ENCODE measurements at places on chromosomes 16 and 17.
A peak's percentile ranks its signal among the peaks of the same experiment; 100 is the strongest.

DNA sequence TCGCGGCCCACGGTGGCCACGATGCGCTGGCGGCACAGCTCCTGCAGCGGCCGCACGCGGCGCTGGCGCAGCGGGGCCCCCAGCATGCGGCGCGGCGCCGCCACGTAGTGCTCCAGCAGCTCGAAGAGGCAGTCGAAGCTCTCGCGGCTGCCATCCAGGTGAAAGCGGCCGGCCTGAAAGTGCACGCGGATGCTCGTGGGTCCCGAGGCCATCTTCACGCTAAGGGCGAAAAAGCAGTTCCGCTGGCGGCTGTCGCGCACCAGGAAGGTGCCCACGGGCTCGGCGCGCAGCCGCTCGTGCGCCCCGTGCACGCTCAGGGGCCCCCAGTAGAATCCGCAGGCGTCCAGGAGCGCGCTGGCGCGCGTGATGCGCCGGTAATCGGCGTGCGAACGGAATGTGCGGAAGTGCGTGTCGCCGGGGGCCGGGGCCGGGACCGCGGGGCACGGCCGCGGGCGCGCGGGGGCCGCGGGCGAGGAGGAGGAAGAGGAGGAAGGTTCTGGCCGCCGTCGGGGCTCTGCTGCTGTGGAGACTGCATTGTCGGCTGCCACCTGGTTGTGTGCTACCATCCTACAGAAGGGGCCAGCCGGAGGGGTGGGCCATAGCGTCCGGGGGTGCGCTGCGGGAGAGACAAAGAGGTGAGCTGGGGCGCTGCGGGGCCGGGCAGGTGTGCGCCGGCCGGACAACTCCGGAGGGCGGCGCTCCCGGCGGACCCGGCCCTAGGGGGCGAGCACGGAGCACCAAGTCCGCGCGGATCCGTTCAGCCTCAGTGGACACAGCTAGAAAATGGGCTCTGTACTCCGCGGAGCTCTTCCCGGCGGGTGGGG is 879 bp downstream of the SOCS1 start:
- DNase-seq = peak; percentile 67

GRCh38 chr17:41455236-41455635 is 11.9 kb downstream of the KRT32 start:
- DNase-seq = no peak

DNA sequence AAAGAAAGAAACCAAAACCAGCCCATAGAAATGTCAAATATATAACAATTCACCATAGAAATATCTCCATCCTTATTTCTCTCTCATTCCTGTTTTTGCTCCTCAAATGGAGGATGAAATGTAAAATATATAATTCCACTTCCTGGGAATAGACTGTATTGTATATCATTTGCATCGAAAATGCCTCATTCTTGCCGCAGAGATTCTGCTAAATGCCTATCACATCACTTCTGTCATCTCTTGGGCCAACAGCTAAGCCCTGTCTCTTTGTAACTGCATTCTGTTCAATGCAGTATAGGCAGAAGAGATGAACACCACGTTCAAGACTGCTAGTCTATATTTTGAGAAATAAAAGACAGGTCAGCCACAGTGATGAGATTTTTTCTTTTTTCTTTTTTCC is 956.3 kb upstream of the SOX9 start:
- no peak for DNase-seq

- DNase-seq = no peak
Observed at GRCh38 chr17:58757162-58757613, 1.5 kb downstream of the PPM1E start.

- no peak for DNase-seq
Observed at GRCh38 chr16:80085606-80086005, 455.2 kb upstream of the DYNLRB2 start.

DNA sequence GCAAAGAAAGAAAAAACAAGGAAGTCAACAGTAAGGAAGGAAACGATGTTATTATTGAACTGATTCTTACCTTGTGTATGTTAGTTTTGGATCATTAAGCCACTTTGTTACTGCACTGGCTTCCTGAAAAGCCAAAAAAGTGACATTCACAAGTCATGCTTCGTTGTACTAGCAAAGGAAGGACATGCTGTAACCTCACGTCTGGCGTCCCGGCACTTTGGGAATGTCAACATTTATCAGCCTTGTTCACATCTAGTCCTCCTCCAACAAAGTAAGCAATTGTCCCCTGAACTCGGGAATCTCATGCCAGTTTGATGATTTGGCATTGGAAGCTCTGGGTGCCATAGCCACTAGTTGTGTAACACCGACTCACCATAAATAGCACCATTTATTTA is 731 bp upstream of the MKS1 start:
- no peak for DNase-seq

DNA sequence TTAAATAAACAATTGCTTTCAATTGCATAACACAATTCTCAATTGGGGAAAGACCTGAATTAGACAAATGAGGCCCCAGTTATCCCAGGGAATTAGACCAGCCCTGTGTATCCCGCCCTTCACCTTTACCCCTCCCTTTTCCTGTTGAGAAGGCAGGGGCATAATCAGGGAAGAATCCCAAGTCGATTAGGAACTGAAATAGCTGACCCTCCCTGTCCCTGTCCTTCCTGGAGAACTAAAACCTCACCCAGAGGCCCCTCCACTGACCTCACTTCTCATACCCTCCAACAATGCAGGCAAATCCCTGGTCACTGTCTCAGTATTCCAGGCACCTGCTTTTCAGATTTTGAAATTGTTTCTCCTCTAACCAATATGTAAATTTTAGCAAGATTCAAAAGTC is 165.4 kb upstream of the CDH11 start:
- DNase-seq = no peak

DNA sequence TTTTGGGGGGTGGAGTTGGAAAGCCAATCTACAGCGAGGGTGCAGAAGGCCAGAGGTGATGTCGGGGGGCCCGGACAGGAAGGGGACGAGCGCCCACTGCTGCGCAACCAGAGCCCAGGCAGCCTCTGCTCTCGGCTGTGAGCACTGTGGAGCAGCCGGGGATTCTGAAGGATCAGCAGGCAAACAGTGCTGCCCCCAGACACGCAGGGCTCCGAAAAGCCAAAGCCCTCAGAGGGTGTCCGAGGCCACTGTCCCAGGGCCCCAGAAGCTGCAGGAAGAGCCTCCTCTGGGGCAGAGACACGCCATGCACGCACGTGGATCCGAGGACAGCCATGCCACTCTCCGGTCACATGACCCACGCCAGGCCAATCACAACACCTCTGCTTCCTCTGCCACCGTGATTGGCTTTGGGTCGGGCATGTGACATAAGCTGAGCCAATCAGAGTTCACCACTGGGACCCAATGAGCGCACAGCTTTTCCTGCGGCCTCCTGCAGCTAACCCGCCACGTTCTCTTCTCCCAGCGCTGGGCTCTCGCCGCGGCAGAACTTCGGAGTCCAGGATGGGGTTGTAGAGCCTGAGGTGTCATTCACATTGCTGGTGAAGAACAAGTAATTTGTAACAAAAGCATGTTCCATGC is 40.7 kb downstream of the ACTG1 start:
- DNase-seq = no peak

- no peak for DNase-seq
Observed at GRCh38 chr17:50927287-50927686, 61.1 kb upstream of the TOB1 start.

GRCh38 chr17:68589086-68589485 is 12.1 kb downstream of the FAM20A start:
- DNase-seq = no peak

- no peak for DNase-seq
Observed at GRCh38 chr17:14580499-14580898, 279.6 kb downstream of the HS3ST3B1 start.

- DNase-seq = no peak
Observed at GRCh38 chr17:80360396-80360795, 54.6 kb upstream of the ENDOV start.

DNA sequence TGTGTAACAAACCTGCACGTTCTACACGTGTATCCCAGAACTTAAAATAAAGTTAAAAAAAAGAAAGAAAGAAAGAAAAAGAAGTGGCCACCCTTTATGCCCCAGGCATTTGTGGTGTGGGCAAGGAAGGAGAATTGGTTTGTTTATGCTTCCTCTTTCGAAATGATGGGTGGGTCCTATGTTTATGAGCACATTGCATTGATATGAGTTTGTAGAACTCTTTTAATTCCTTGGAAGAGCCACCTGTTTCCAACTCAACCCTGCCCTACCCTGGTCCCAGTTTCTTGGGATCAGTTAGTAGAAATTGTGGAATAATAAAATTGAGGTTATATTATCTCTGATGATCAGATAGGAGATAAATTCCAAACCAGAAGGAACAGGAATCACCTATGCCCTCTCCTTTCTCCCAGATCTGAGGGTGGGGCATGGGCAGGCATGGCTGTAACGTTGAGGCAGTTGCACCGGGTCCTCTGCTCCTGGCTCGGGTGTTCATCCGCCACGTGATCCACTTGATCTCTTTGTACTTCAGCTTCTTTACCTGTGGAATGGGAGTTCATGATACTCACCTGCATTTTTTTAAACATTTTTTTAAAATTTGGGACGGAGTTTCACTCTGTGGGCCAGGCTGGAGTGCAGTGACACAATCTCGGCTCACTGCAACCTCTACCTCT is 15.9 kb downstream of the CHAD start:
- no peak for DNase-seq

DNA sequence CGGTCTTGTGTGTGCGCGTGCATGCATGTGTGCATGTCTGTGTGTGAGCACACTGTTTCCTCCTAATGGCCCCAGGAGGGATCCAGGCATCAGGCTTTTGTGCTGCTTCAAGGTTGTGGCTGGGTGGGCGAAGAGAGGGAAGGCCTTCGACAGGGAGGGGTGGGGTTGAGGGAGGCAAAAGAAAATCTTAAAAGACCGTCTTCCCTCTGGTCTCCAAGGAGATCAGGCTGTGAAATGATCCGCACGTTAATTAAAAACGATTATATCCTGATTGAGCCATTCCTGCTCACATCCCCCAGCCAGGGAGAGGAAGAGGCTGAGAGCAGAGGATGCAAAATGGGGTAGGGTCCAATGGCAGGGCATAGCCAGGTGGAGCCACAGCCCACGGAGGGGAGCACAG is 46.9 kb downstream of the RAI1 start:
- no peak for DNase-seq

- no peak for DNase-seq
Observed at GRCh38 chr17:30897311-30897710, 8.7 kb downstream of the TEFM start.
